ENCODE measurements at places on chromosomes 11 and 22. TPM values are rescaled to one million over a fixed set of nuclear protein-coding genes. Genes with fewer than 3 reads are reported as not detected.

- H3K4me1 ChIP-seq = peaks cover 40% of the 10 kb centered on the region
- no peak overlapping the region for H3K4me3 ChIP-seq
- no peaks in the 10 kb centered on the region for H3K27me3 ChIP-seq
- no peak for DNase-seq
- H3K27ac ChIP-seq = no peak overlapping the region
- no peaks in the 10 kb centered on the region for H3K36me3 ChIP-seq
Observed at GRCh38 chr11:46327829-46328228, 19.4 kb upstream of the DGKZ start.

DNA sequence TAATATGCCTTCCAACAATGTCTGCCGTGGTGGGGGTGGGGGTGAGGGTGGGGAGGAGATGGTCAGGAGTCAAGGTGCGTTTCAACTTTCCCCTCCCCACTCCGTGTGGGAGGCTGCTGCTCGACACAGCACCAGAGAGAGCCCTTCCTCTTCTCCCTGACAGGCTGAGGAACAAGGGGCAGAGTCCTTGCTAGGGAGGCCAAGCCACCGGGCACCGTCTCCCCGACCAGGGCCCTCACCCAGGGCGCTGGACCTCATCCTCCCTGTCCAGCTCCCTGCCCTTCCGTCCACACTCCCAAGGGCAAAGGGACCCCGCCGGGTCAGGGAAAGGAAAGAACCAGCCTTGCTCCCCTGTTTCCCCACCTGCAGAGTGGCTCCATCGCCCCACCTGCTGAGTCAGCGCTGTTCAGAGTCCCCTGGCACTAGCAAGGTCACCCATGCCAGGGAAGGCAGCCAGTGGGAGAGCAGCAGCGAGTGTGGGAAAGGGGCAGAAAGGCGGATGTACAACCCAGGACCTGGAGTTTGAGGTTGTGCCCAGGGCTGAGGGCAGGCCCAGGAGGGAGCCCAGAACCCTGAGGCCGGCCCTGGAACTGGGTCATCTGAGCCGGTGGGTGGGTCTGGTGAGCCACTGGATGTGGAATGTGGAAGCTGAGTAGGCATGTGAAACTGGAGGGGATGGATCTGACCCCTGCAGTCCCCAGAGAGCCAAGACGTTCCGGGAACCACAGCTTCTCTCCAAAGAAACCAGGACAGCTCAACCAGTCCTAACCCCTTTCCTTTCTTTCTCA, 47.2 kb downstream of the BUD13 start:
- no peak overlapping the region for H3K4me3 ChIP-seq
- H3K27me3 ChIP-seq = no peaks in the 10 kb centered on the region
- H3K27ac ChIP-seq = no peak overlapping the region

DNA sequence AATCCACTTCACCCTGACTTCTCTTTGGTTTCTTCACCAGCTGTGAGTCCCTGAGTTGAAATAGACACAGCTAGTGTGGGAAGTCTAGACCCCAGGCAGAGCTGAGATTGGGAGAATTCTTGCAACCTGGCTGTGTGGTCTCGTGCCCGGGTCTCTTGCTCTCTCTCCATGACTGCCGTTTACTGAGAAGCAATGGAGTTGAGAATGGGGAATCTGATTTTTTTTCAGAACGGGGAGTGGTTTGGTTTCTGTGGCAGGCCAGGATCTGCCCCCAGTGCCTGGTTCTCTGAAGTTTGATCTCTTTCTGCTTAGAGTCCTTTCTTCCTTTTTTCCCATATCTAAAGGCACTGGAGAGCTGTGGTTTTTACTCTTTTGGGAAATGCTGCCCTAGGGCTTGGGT, 1.5 kb downstream of the SIDT2 start:
- no peak for DNase-seq
- peak overlapping the region; percentile 87 for H3K4me3 ChIP-seq
- peak overlapping the region; percentile 72 for H3K27ac ChIP-seq
- no peaks in the 10 kb centered on the region for H3K27me3 ChIP-seq

DNA sequence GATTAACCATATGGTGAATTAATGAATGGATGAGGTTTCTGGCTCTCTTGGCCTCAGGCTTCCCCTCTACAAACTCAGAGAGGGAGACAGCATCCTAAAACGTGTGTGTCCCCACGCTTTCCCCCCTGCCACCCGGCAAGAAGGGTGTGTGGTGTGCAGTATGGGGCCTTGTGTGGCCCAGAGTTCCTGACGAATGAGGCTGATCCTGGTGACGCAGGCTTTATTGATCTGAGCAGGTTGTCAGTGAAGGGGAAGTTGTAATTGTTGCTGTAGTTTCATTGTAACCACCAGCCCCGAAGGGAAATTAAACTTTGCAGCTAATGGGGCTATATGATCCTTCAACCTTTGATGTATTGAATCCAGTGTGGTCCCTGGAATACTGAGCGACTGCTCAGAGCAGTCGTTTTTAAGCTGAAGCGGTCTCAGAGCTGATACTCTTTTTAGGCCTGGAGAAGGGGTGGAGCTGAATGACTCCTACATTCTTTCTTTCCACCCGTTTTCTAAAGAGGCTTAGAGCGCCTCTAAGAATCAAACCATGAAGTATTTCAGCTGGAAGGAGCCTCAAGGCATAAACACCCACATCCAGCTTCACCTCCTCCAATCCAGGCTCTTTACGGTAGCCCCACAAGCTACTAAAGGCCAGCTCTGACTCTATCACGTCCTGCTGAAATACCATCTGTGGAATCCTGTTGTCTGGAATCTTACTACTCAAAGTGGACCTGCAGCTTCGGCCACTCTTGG, 284.7 kb downstream of the MIAT start:
- H3K4me1 ChIP-seq = no peaks in the 10 kb centered on the region
- peaks cover 2% of the 10 kb centered on the region for H3K36me3 ChIP-seq
- DNase-seq = no peak

DNA sequence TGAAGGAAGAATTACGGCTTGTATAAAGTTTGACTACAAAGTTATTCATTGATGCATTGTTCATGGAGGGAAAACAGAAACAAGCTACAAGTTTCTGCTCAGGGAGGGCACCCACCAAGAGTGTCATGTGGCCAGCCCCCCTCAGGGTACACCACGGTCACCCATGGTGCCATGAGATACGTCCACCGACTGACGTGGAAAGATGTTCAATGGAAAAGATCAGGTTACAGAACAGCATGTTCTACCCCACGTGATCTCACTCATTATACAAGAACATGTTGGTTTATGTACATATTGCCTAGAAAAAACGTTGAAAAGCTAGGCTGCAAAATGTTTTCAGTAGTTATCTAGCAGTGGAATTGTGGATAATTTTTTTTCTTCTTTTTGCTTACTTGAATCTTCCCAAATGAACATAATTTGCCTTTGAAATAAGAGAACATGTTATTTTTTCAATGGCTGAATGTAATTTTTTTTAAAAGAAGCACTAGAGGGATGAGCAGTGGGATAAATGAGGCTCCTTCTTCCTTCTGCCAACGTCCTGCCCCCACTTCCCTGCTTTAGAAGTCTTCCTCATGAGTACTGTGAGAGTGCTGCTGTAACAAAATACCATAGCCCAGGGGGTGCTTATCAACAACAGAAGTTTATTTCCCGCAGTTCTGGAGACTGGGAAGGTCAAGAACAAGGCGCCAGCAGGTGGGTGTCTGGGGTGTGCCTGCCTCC, 22.5 kb downstream of the RCN1 start:
- no peak for DNase-seq
- no peaks in the 10 kb centered on the region for H3K4me1 ChIP-seq
- peaks cover 11% of the 10 kb centered on the region for H3K27me3 ChIP-seq

GRCh38 chr11:121376130-121376529, 76.0 kb upstream of the SORL1 start:
- H3K27ac ChIP-seq = no peak overlapping the region
- peaks cover 66% of the 10 kb centered on the region for H3K4me1 ChIP-seq
- no peak overlapping the region for H3K4me3 ChIP-seq
- H3K27me3 ChIP-seq = no peaks in the 10 kb centered on the region
- no peaks in the 10 kb centered on the region for H3K36me3 ChIP-seq

GRCh38 chr11:115085461-115086210, 407.3 kb downstream of the NXPE2 start:
- no peak overlapping the region for H3K4me3 ChIP-seq
- DNase-seq = no peak
- no peak overlapping the region for H3K27ac ChIP-seq
- no peaks in the 10 kb centered on the region for H3K27me3 ChIP-seq
- H3K36me3 ChIP-seq = no peaks in the 10 kb centered on the region

DNA sequence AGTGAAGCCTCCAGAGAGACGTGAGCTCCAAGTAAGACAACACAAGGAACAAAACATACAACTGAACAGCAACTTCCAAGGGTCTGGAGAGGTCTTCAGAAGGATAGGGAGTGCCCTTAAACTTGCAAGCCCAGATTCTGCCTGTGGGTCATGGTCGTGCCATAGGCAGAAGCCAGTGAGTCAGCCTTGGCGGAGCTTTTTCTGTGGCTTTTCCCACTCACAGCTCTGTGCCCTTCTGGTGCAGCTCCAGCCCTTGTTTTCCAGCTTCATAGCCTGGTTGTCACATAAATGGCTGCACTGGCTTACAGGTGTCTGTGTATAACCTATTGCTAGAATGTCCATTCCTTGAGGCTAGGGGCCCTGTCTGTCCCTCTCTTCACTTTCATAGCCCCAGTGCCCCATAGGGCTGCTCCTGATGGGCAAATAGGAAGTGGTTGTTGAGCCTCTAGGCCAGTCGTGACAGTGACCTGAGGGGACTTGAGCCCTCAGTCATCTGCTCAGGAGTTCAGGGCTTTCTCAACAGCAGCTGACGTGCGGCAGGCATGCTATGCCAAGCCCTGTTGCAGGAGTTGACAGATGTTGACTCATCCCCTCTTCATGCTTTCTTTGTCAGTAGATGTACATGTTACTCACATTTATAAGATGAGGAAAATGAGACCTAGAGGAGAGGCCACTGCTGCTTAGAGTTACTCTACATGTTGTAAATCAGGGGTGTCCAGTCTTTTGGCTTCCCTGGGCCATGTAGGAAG, 7.4 kb downstream of the MED15 start:
- DNase-seq = peak; percentile 34
- peak overlapping the region; percentile 6 for H3K27ac ChIP-seq
- peaks cover 34% of the 10 kb centered on the region for H3K36me3 ChIP-seq
- H3K27me3 ChIP-seq = no peaks in the 10 kb centered on the region
- H3K4me1 ChIP-seq = peaks cover 74% of the 10 kb centered on the region

DNA sequence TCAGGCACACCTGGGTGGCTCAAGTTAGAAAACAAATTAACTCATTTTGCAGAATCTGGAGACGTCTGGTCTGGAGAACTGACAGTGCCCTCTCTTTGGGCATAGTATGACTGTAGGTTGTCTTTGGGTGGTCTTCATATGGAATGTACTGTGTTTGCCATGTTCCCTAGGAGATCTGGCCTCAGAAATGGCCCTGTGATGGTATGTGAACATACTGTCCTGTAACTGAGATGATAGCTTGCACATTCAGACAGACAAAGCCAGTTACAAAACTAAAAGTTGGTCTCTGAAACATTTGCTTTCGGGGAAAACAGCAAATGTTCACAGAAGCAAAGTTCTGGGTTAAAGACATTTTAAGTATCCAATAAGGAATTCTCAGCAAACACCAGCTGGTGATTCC, 29.7 kb downstream of the CD44 start:
- peak overlapping the region; percentile 98 for H3K27ac ChIP-seq
- peaks cover 100% of the 10 kb centered on the region for H3K4me1 ChIP-seq
- DNase-seq = no peak
- H3K36me3 ChIP-seq = peaks cover 63% of the 10 kb centered on the region
- H3K4me3 ChIP-seq = no peak overlapping the region

- no peak overlapping the region for H3K4me3 ChIP-seq
- H3K36me3 ChIP-seq = no peaks in the 10 kb centered on the region
- H3K27me3 ChIP-seq = no peaks in the 10 kb centered on the region
Observed at GRCh38 chr22:44616882-44617655, 84.9 kb upstream of the PRR5 start.

GRCh38 chr11:27234961-27235360, 128.1 kb downstream of the CCDC34 start:
- no peak overlapping the region for H3K27ac ChIP-seq
- H3K36me3 ChIP-seq = no peaks in the 10 kb centered on the region
- no peak for DNase-seq
- peaks cover 4% of the 10 kb centered on the region for H3K27me3 ChIP-seq
- H3K4me3 ChIP-seq = no peak overlapping the region

DNA sequence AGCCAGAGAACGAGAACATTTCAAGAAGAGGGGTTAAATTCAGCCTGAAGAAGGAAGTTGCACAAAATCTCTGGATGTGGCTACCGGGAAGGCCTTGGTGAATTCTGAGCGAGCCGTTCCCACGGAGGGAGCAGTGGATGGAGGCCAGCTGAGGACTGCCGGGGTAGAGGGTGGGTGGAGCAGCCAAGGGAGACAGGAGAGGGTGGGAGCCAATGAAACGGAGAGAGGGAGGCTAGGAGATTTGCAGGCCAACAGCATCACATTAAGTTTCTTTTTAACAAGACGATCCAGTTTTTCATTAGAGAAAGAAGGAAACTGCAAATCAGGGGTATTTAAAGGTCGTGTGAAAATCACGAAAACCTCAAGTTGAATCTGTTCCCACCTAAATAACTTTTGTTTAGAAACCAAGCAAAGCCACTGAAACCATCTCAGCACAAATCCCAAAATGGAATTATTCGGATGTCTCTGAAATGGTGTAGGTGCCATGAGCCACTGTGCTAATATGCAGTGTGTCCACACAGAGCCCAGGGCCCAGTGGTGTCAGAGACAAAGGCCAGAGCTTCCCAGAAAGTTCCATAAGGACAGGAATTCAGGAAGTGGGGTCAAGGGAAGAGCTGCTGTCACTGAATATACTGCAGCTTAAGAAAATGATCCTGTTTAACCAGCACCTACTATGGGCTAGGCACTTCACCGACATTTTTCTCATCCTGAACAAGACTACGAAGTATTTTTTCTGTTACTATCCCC, 59.7 kb upstream of the SLC35C1 start:
- no peak overlapping the region for H3K4me3 ChIP-seq
- H3K4me1 ChIP-seq = no peaks in the 10 kb centered on the region
- no peak overlapping the region for H3K27ac ChIP-seq
- no peak for DNase-seq
- H3K27me3 ChIP-seq = peaks cover 1% of the 10 kb centered on the region

- no peaks in the 10 kb centered on the region for H3K4me1 ChIP-seq
- DNase-seq = no peak
- no peak overlapping the region for H3K27ac ChIP-seq
- H3K36me3 ChIP-seq = no peaks in the 10 kb centered on the region
Observed at GRCh38 chr11:70568035-70568813, 169.9 kb downstream of the CTTN start.

DNA sequence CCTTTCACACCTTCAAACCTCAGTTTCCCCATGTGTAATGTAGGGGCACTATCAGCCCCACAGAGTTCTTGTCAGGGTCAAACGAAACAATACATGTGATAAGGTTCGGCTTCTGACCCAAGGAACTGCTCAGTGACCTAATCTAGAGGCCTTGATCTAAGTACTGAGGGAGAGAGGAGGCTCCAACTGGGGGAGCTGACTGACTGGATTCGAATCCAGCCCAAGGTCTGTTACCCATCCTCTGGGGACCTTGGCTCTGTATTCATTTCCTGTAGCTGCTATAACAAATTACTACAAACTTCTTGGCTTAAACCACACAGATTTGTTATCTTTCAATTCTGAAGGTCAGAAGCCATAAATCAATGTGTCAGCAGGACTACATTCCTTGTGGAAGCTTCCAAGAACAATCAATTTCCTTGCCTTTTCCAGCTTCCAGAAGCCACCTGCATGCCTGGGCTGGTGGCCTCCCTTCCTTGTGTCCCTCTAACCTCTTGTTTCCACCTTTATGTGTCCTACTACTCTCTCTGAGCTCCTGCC, 10.7 kb upstream of the ANAPC15 start:
- no peak overlapping the region for H3K27ac ChIP-seq
- no peaks in the 10 kb centered on the region for H3K36me3 ChIP-seq
- peaks cover 3% of the 10 kb centered on the region for H3K27me3 ChIP-seq
- H3K4me1 ChIP-seq = no peaks in the 10 kb centered on the region
- H3K4me3 ChIP-seq = no peak overlapping the region

The TSG101 gene
- 39.2 TPM for total RNA-seq

The ACR gene
- total RNA-seq = not detected

The FXYD2 gene
- 1.1 TPM for total RNA-seq

The SCN4B gene
- total RNA-seq = 0.27 TPM

The POGLUT3 gene
- 4.7 TPM for total RNA-seq

The PGA5 gene
- total RNA-seq = not detected

The FXYD6 gene
- total RNA-seq = 0.47 TPM

The TMEM86A gene
- 0.09 TPM for total RNA-seq

Measured in activated CD4-positive, alpha-beta T cell treated with anti-CD3 and anti-CD28 coated beads for 36 hours (primary cell).